A172 (cell line): ENCODE measurements at places on chromosomes 5 and 9. TPM values are rescaled to one million over a fixed set of nuclear protein-coding genes. Genes with fewer than 3 reads are reported as not detected.

The GABRA6 gene
- total RNA-seq = not detected in 2 replicates

The LCN9 gene
- total RNA-seq = not detected in 2 replicates

The ZDHHC11B gene
- total RNA-seq = 0.26 and 2.3 TPM in 2 replicates

DNA sequence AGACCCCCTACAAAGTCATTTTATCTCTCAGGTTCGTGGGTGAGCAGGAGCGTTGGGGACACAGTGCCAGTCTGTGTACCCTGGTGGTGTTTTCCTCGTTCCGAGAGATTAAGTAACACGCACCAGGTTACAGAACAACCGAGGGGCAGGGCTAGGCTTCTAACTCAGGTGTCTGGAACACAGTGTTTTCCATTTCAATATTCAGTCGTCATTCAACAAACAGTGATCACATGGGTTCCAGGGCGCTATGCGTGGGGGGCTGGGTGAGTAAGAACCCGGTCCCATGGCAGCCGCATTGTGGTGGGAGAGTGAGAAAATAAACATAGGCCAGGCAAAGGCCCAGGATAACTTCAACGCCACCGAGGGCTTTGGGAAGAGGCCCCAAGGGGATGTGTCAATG, 55.9 kb upstream of the RNU6ATAC start:
- DNase-seq = no peak

GRCh38 chr5:92694067-92694466, 887.0 kb downstream of the NR2F1-AS1 start:
- no peak for DNase-seq

DNA sequence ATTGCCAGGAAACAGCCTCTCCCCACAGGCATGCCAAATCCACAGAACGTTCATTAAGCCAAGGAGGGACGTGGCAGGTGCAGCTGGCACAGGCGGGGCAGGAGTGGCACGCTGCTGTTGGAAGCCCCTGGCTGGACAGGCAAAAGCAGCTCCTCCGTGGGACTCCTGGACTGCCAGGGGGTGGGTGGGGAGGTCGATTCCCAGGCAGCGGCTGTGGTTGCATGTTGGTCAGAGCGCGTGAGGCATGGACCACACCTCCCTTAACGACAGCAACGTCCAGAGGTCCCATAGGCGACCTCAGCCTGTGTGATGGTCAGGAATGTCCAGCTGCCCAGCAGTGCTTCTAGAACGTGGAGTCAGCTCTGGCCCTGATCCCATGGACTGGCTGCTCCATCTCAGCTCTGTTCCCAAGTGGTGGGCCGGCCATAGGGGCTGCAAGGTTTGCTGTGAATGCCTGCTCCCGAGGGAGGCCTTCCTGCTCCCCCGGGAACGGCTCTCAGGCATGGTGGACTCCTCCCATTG, 6.9 kb downstream of the SLC6A19 start:
- DNase-seq = no peak

- no peak for DNase-seq
Observed at GRCh38 chr9:126294331-126295081, 32.1 kb upstream of the MVB12B start.

DNA sequence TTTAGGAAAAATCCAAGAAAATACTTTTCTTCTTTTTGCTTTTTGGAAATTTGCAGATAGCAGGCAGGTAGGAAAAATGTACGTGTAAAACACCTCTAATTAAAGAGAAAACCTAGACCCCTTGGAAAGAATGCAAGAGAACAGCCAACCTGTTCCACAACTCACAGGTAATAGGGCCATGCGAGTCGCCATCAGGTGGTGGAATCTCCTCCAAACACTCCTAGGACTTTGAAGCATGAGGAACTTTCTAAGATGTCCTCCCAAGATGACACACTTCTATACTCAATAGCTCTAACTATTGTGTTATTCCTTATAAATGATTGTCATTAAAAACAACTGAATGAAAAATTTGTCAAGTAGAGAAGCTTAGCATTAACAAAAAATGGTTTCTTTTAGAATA, 174.0 kb downstream of the TMC1 start:
- DNase-seq = no peak
